Activated T-helper 1 cell treated with Interleukin-2 at 50 U/mL for 16 hours (primary cell): ENCODE measurements at places on chromosomes 5 and 9.

GRCh38 chr9:85600675-85601263 lies 141.0 kb downstream of the AGTPBP1 start:
- DNase-seq = no peak

GRCh38 chr5:179821298-179822058 lies 773 bp downstream of the SQSTM1 start:
- DNase-seq = peak; percentile 75

DNA sequence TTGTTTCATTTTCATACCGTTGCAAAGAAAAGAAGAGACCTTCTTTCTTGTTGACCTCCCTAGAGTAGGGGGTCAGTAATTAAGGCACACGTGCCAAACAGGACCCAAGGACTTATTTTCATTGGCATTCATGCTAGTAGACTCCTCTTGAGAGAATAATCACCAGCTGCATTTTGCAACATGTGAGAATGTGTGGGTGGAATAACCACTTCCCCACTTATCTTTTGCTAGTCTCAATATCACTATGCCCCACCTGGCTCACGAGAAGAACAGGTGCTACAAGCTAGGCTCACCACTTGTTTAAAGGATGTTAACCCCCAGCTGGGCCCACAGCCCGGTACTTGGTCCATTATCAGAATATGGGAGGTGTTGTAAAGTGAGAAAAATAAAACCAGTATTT lies 460.7 kb upstream of the MEF2C start:
- DNase-seq = no peak

DNA sequence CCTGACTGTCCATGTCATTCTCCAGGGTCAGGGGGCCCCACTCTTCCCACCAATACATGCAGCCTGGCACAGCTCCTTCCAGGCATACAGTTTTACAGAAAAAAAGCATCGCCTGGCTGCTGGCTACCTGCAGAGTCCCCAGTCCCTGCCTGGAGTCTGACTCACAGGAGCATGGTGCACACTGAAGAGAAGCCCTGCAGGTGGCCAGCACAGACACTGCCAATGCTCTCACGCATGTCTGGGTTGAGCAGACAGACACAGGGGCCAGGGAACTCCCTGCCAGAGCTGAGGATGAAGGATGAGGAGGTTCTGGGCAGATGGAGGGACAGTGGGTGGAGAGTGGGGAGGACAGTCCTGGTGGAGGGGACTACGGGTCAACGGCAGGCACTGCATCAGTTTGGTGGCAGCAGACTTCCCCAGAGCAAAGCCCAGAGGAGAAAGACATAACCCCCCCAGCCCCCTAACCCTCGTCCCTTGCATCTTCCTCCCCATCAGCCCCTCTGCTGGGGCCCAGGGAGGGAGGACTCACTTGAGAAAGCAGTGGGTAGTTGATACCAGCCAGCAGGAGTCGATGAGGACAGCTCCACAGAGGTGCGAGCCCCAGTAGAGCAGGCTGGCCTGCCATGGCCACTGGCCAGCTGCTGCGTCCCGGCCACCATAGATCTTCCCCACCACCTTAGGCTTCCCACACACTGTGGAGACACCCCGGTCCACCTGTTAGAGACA lies 72.9 kb upstream of the SPTLC1 start:
- DNase-seq = no peak

GRCh38 chr5:63097286-63097685 lies 518.7 kb downstream of the LRRC70 start:
- DNase-seq = no peak

DNA sequence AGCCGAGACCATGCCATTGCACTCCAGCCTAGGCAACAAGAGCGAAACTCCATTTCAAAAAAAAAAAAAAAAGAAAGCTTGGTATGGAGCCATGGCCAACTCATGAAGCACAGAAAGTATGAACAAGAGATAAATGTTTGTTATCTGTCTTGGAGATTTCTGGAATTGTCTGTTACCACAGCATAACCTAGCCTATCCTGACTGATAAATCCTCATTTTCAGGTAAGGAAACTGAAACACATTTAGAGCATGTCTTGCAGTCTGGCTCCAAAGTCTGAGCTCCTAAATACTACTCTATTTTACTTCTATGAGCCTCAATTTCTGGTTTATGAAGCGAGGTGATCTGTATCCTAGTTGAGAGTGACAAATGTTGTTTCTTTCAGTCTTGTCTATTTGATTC lies 68.3 kb upstream of the SLC44A1 start:
- DNase-seq = no peak

- no peak for DNase-seq
Measured at GRCh38 chr5:31995006-31995405, 179.1 kb downstream of the GOLPH3 start.

DNA sequence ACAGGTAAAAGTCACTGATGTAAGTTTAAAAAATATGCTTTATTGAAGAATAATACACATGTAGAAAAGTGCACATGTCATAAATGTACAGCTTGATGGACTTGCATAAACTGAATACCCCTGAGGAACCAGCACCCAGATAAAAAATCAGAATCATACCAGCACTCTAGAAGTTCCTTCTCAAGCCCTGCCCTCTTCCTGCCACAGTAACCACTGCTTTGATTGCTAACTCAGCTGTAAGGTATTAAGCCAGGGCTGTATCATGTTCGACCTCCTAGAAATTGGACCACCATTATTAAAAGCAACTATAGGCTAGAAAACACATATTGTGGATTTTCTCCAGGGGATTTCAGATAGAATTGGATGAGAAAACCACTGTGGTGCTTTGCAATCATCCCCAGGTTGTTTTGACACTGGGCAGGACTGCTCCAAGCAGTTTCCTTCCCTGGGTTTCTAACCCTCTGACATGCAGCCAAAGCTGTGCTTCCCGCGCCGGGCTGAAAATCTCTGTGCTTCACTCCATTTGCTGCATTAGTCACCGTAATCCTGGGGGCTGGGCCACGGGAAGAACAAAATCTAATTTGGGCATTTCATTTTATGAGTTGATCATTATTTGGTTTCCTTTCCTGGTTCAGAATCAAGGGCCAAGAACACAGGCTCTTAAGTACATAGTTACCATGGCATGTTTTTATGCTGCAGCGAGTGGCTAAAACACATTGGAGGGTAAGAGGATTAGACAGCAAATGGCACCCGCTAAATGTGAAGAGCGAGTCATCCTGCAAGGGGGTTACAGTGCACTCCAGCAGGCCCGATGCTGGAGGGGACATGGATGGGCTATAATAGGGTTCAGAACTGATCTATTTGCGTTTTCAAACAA lies 139.4 kb upstream of the IL12B start:
- DNase-seq = no peak

GRCh38 chr5:171342362-171343111 lies 33.5 kb downstream of the TLX3 start:
- DNase-seq = no peak

GRCh38 chr9:127346584-127346983 lies 50.4 kb upstream of the SLC2A8 start:
- DNase-seq = no peak

- DNase-seq = no peak
Measured at GRCh38 chr5:101067429-101067828, 164.3 kb upstream of the ST8SIA4 start.

- DNase-seq = no peak
Measured at GRCh38 chr9:13718086-13718485, 438.6 kb upstream of the MPDZ start.

GRCh38 chr5:50580506-50580905 lies 85.9 kb upstream of the PARP8 start:
- no peak for DNase-seq

- no peak for DNase-seq
Measured at GRCh38 chr5:68500813-68501212, 285.3 kb downstream of the PIK3R1 start.

GRCh38 chr5:149873896-149874295 lies 70.7 kb downstream of the PDE6A start:
- DNase-seq = no peak

DNA sequence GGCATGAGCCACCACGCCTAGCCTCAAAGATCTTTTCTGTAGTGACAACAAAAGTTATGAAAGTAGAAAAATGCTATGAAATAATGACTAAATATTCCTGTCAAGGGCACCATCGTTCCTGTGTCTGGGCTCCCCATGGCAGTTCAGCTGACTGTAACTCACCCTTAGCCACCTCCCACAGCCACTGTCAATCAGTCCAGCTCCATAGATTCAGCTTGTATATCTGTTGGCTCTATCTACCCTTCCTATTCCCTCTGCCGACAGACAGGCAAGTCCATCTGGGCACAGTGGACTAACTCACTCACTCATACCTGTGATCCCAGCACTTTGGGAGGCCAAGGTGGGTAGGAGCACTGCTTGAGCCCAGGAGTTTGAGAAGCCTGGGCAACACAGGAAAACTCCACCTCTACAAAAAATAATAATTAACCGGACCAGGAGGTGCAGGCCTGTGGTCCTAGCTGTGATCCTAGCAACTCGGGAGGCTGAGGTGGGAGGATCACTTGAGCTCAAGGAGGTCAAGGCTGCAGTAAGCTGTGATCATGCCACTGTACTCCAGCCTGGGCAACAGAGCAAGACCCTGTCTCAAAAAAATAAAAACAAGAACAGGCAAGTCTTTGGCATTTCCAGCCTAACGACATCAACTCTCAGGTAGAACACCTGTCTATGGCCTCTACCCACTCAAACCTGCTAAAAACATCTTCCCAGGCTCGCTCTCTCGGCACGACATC lies 6.2 kb downstream of the CAMSAP1 start:
- DNase-seq = no peak

- DNase-seq = no peak
Measured at GRCh38 chr5:21847300-21847699, 1005.8 kb downstream of the CDH12 start.

- no peak for DNase-seq
Measured at GRCh38 chr5:4246447-4246846, 650.8 kb downstream of the IRX1 start.

DNA sequence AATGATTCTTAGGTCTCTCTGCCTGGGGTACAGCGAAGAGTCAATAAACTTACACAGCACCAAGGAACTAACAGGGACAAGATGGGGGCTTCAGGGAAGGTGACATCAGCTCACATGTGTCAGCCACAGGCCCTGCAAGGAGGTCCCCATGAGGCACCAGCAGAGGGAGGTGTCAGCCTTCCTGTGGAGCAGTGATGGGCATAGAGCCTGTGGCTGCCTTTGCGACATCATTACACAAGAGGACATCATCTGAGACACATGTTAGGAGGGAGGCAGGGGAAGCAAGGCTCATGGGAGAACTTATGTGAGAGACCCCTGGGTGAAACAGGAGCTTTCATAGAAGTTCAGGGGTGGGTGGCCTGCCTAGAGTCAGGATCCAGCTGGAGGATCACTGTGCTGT lies 389.6 kb downstream of the SEMA5A start:
- no peak for DNase-seq

DNA sequence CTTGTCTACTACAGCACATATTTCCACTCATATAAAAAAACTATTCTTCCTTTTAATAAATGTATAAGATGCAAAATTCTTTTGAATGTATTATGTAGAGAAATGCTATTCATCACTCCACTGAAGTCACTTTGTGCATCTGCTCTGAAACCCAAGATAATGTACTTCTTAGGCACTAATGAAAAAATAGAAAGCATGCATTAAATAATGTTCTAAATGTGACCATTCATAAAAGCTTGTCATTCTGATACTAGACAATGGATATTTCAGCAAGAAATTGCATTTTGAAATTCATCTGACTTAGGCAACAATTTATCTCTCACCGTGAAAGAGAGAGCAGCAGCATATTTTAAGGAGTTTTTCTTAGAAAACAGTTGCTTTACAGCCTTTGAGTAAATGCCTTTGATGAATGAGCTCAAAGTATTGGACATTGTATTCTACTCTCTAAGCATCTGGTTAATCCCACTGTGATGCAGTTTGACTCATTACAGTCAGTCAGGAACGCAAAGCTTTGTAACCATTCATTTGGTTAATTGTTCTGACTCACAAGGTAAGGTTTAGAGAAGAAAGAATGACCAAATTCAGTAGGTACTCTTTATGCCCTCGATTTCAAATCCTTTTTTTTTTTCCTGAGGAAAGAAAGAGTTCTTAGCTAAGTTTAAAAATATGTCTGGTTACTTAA lies 2233.8 kb upstream of the C9orf72 start:
- DNase-seq = no peak

DNA sequence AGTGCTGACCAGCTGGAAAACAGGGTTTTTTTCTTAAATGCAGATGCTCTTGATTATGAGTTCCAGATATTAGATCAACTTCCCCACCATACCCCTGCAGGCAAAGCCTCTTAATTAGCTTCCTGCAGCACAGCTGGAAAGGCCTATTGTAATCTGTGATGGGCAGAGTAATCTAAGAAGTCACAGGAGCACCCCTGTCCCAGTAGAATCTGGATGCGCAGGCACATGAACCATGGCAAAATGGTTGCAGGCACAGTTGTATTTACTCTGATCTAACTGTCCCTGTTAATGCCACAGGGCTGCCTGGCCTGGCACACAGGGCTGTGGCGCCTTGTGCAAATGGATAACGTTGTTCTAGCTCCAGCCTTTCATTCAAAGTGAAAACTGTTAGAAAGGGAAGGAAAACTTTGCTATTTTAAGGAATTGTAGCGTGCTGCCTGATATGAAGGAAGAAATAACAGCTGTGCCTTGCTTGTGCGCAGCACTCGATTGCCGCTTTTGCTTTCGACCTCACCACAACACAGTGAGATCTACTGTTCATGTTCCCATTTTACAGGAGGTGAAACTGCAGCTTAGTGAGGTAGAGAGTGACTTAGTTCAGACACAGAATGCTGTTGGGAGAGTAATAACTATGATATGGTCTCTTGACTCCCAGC lies 2.3 kb downstream of the TGFBI start:
- DNase-seq = no peak
